ENCODE measurements at places on chromosomes 11 and 22. TPM values are rescaled to one million over a fixed set of nuclear protein-coding genes. Genes with fewer than 3 reads are reported as not detected.

The MMP1 gene
- polyA plus RNA-seq: not detected

The PIWIL4 gene
- polyA plus RNA-seq: 0.29 TPM

The SUSD2 gene
- polyA plus RNA-seq: 51.4 TPM

The PHLDA2 gene
- 47.6 TPM for polyA plus RNA-seq

The IRAG1 gene
- 0.03 TPM for polyA plus RNA-seq

The KCNE3 gene
- polyA plus RNA-seq: 0.23 TPM

The UPK3A gene
- polyA plus RNA-seq: not detected

The HOATZ gene
- polyA plus RNA-seq: not detected

The APOA5 gene
- polyA plus RNA-seq: not detected

The RFPL3 gene
- not detected for polyA plus RNA-seq

The OR4D10 gene
- not detected for polyA plus RNA-seq

The OTOG gene
- polyA plus RNA-seq: not detected

The SGSM1 gene
- 0.50 TPM for polyA plus RNA-seq

The H19 gene
- polyA plus RNA-seq: 22.5 TPM

The TRIM48 gene
- polyA plus RNA-seq: not detected

The VSTM5 gene
- polyA plus RNA-seq: 0.17 TPM

The SYTL2 gene
- polyA plus RNA-seq: 11.6 TPM

The SYT12 gene
- 6.6 TPM for polyA plus RNA-seq

The FAM168A gene
- 21.4 TPM for polyA plus RNA-seq

The BBOX1 gene
- polyA plus RNA-seq: not detected

The DEPDC7 gene
- 15.1 TPM for polyA plus RNA-seq

The TAF6L gene
- polyA plus RNA-seq: 23.5 TPM

The CD6 gene
- 0.07 TPM for polyA plus RNA-seq

The TBRG1 gene
- 13.6 TPM for polyA plus RNA-seq

The ANO5 gene
- polyA plus RNA-seq: 3.3 TPM

The INSC gene
- polyA plus RNA-seq: not detected

The PC gene
- polyA plus RNA-seq: 45.9 TPM

The BACE1 gene
- 6.3 TPM for polyA plus RNA-seq

The ACR gene
- polyA plus RNA-seq: 0.11 TPM

The ADAMTS8 gene
- polyA plus RNA-seq: 0.33 TPM

The HEPN1 gene
- polyA plus RNA-seq: not detected

The FGF3 gene
- not detected for polyA plus RNA-seq
